ENCODE measurements at places on chromosomes 2 and 18.

DNA sequence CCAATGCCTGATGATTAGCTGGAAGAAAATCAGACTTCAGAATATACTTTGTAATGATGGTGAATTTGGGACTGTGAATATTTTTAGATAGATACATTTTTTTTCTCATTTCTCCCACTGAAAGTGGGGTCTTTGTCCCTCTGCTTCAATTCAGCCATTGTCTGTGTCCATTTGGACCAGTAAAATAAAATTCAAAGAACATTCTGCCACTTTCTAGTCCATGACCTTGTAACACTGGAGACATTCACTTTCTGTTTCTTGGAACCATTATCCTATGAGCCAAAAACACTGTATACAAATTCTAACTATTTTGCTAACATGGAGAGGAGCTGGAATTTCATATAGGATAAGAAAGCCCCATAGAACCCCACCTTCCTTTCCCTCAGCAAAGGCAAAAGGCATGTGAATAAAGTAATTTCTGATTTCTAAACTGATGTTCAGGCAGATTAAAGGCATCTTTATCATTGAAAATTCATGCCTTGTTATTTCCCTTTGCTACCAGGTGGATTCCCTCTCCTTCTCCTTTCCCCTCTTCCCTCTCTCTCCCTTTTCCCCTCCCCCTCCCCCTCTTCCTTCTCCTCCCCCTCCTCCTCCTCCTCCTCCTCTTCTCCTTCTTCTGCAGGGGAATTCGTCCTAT is 2010.4 kb upstream of the LRRTM1 start:
- no peak for DNase-seq

- no peak for DNase-seq
Observed at GRCh38 chr2:54461261-54461660, 5.1 kb downstream of the SPTBN1 start.

DNA sequence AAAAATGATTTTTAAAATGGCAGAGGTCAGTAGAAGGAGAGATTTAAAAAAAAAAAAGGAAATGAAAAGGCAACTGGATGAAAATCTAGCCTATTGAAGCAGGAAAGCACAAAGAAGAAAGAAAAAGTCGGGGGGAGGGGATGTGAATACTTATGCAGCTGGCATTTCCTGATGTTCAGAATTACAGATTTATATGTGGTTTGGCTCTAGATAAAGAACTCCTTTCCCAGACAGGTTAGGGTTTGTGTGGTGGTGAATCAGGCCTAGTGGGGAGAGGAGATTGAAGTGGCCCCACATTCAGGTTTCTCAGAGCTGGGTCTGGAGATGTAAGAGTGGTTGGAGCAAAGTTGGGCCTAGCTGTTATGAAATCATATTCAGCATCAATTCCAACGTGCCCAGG is 394.4 kb downstream of the FIGN start:
- DNase-seq, result no peak

- DNase-seq, result no peak
Observed at GRCh38 chr2:29270701-29271121, 155.5 kb downstream of the CLIP4 start.

GRCh38 chr2:100948942-100949811 is 52.9 kb upstream of the RPL31 start:
- no peak for DNase-seq

GRCh38 chr2:215410932-215411285 is 25.0 kb downstream of the FN1 start:
- DNase-seq, result no peak

DNA sequence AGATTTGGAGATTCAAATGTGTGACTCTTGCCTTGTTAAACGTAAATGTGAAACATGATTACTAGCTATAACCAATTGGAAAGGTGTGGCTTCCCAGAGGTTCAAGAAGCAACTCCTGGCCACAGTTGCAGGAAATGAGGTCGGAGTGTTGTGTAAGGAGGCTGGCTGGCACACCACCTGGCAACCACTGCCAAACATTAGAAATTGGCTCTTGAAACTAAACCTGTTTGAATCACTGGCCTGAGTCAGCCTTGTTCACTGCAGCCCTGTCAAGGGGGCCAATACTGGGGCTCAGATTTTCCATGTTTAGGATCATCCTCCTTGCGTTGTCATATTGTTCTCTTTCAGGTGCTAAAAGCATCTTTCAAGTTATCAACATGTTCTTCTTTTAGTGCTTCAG is 206.3 kb downstream of the ARL6IP6 start:
- DNase-seq, result no peak

GRCh38 chr18:24514439-24514838 is 54.0 kb downstream of the HRH4 start:
- DNase-seq, result peak; percentile 53

- DNase-seq, result no peak
Observed at GRCh38 chr18:27239669-27240068, 54.6 kb upstream of the CHST9 start.

GRCh38 chr2:129374452-129374851 is 605.0 kb upstream of the RAB6C start:
- DNase-seq, result no peak

GRCh38 chr18:51523671-51524070 is 326.2 kb upstream of the MEX3C start:
- DNase-seq, result no peak

DNA sequence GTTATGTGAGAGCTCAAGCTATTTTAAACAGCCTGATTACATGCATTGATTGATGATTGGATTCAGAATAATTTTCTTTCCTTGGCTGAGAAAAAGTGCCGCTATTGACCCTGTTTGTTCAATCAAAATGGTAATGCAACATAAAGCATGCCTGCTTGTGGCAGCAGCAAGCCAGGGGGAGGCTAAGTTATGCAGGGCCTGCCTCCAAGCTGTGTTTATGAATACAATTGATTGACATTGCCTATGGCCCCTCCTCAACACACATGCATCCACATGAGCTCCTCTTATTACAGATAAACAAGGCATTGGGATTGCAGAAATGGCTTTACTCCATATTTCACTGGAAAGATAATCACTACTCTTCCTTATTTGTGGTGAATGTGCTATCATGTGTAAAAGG is 395.6 kb downstream of the TDRD15 start:
- DNase-seq, result no peak

DNA sequence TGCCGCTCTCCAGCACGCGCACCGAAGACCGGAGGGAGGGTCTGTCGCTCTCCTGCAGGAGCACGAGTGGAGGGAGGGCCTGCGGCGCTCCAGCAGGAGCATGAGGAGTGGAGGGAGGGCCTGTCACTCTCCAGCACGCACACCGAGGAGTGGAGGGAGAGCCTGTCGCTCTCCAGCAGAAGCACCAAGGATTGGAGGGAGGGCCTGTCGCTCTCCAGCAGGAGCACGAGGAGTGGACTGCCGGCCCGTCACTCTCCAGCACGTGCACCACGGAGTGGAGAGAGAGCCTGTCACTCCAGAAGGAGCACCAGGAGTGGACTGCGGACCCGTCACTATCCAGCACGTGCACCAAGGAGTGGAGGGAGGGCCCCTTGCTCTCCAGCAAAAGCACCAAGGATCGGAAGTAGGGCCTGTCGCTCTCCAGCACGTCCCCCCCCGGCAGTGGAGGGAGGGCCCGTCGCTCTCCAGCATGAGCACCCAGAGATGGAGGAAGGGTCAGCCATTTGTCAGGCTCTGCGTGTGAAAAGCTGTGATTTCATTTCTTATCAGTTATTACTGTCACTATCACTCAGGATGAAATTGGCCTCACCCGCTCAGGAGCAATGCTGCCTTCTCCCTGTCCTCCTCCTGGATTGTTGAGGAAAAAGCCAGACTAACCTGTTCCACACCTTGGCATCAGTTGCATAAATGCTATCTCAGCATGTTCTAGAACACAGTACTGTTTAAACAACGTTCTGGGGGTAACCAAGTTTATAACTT is 35.9 kb downstream of the ADI1 start:
- no peak for DNase-seq

DNA sequence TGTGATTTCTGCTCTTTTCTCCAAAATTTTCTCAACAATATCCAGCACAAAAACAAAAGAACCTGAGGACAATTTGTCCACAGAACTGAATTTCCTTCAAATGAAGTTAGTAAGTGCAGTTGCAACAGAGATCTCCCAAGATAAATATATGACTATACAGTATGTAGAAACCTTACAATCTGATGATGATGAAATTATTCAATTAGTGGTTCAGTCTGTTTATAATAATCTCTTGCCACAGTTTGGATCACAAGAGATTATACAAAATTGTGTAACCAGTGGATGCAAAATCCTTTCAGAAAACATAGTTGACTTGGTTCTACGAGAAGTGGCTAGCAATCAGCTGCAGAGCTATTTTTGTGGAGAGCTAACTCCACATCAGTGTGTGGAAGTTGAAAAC is 68.7 kb downstream of the FSIP2 start:
- no peak for DNase-seq

- DNase-seq, result no peak
Observed at GRCh38 chr18:13553449-13553848, 172.9 kb downstream of the FAM210A start.

- DNase-seq, result no peak
Observed at GRCh38 chr2:127419448-127420038, 1.3 kb downstream of the PROC start.

DNA sequence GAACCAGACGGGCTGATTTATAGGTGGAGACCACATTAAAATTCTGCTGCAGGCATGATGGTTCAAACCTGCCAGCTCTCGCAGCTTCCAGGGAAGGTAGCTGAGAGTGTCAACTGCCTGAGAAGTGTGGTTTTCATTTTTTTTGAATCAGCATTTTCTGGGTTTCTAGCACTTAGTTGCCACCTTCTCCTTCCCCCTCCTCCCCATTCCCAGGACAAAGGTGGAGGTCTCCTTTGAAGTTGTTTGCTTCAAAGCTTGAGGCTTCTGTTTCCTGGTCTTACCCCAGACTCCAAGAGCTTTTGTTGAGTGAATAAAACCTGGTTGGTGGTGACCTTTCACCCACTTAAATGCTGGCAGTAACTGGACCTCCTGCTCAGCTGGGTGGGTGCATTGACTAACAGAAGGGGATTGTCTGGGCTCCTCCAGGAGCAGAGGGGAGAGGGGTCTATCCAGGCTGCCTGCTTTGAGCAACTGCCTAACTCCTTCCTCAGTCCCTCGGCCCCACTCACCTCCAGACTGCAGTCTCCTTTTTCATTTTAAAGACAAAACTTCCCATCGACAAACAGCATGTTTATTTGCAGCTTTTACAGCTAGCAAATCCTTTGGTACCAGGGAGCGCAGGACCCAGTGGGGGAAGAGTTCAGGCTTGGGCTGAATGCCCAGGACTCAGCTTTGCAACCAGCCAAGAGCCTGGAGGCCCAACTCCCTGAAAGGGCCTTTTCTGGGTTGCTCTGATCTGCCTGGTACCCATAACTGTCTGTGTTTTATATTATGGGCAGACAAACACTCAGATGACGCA is 3.5 kb downstream of the RHOB start:
- peak; percentile 91 for DNase-seq

DNA sequence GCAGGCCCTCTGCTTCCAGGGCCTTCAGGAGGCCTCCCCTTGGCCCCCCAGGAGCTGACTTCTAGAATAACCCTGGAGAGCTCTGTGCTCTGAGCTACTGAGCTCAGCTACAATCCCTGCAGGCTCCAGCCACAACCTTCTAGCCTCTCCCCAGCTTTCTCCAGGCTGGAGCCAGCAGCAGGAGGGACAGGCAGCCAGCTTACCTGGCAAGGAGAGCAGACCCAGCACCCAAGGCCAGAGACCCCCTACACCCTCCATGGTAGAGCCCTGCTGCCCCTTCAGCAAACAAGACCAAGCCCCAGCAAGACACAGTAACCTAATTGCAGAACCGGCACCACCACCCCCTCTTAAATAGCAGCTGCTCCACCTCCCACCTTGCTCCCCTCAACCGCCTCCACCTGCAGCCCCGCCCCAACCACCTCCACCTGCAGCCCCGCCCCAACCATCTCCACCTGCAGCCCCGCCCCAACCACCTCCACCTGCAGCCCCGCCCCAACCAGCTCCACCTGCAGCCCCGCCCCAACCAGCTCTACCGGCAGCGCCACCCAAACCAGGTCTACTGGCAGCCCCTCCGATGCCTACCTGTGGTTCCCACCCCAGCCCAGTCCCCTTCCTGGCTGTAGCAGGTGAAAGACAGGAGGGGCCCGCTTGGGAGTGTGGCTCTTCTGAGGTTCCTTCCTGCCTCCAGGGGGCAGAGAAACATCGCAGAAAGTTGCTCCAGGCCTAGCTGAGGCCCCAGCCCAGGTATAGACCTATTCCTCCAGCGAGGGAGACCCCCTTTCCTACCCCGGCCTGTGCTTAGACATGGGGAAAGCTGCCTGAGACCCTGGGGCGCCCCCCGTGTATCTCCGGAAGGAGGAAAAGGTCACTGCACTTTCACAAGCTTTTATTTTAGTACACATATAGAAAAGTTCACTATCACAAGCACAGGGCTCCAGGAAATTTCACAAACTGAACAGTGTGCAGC is at the start of gene ASTL:
ASTL (minus strand) TSS at position 324 of the 967 bp plus-strand sequence; CDS start at position 258, 66 bp downstream.
- DNase-seq, result no peak

DNA sequence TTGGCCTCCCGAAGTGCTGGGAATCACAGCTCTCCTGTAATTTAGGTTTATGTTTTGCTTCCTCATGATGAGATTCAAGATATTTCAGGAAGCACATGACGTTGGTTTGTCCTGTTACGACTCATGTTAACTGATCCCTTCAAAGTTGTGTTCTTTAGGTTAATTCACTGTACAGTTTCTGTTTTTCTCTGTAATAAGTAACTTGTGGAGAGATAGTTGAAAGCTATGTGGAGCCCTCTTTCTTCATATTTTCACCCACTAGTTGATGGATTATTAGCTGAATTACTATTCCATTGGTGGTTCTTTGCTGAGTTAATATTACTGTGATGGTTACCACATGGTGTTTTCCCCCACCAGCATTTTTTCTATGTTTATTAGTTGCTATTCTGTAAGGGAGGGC is 18.3 kb upstream of the CHCHD5 start:
- no peak for DNase-seq

- DNase-seq, result no peak
Observed at GRCh38 chr18:7618891-7619442, 51.9 kb downstream of the PTPRM start.

GRCh38 chr2:219436491-219436890 is 1.8 kb downstream of the SPEG start:
- no peak for DNase-seq

- no peak for DNase-seq
Observed at GRCh38 chr2:223736488-223736887, 100.9 kb downstream of the AP1S3 start.

DNA sequence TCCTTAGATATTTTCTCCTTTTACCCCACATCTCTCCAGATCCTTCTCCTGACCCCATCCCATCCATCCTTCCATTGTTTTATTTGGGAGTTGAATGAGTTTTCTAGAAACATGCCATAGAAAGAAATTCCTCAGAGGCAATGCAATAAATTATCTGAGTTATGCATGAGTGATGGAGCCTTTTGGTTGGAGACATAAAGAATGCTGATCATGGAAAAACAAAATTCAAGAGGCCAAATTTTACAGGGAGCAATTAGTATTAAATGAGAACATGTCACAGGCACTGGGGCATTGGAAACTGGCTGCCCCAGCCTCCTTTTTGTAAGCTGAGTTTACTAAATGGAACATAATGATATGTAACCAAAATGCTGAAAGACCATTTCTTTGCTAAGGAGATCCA is 74.2 kb upstream of the LCLAT1 start:
- no peak for DNase-seq

DNA sequence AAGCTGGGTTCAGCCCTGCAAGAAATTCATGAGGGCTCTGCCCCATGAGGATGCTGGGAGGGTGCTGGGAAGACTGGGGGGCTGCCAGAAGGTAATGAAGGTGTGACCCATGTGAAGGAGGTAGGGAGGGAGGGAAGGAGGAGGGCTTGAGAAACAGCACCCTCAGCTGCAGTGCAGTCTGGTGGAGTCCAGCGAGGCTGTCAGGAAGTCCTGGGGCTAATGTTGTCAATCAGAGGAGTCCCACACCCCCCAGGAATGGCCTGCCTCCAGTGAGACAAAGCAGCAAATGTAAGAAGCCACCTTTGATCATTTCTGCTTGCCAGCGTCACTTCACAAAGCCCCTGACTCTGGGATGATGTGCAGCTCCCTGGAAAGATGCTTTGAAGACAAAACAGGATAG is 248.4 kb downstream of the SH3BP4 start:
- DNase-seq, result no peak
